Tongue (tissue), 3 donors: ENCODE measurements at places on chromosomes 1 and 21.

DNA sequence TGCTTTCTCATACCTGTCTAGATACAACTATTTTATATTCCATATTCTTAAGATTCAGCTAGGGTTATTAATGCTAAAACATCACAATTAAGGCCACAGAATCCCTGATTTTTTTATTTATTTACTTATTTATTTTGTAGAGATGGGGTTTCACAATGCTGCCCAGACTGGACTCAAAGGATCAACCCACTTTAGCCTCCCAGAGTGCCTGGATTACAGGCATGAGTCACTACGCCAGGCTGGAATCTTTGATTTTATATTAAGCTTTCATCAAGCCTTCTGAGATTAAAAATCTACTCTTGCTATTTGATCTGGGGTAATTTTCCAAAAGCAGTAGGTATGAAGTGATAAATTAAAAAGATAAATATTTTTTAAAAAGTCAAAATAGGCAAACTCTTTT, 38.9 kb downstream of the MCOLN2 start:
- DNase-seq: no peak

GRCh38 chr1:169473347-169473746, 12.4 kb downstream of the SLC19A2 start:
- DNase-seq: no peak

DNA sequence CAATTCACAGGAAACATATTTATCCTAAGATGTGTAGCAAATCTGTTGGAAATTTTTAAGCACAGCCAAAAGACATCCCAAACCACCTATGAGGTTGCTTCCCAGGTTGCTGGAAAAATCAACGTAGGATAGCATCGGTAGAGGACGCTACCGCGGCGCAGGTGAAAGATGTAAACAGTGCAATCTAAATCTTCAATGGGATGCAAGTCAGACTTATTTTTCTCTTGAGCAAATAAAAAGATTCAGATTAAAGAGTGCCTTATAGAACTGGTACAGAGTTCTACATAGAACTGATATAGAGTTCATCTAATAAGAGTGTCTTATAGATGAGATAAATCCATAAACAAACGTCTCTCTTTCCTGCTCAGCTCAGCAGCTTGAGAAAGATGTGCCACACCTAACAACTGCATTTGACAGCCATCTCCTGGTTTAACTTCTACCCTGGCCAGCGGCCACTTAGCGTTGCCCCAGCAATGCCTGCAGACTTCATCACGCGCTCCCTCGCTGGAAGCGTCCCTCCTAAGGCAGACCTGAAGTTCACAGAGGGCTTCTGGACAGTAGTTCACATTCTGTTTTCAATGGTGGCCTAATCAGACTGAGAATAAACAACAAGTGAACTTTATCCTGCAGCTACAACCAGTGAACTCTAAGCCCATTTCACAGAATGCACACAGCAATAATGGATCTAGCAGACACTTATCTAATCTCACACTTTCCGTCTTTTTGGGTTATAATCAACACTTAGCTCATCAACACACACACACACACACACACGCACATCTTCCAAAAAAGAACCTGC, 164.5 kb downstream of the TOMM20 start:
- DNase-seq: peak; percentile 64

GRCh38 chr1:150804671-150805070, 3.4 kb downstream of the CTSK start:
- DNase-seq: no peak

DNA sequence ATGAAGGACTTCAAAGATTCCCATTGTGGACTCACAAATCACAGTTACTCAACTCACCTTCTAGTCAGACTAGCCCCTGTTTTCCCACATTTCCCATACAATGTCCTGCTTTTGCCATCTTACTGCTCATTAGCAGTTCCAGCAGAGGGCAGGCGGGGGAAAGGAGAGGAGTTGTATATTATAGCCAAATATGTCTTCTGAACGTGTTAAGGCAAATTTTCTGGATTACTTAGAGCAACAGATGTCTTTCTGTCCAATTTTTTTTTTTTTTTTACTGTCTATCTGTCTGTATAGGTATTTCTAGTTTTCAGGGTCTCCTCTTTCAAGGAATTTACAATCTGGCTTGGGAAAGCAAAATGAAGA, 29.9 kb upstream of the DDAH1 start:
- DNase-seq: peak; percentile 58

DNA sequence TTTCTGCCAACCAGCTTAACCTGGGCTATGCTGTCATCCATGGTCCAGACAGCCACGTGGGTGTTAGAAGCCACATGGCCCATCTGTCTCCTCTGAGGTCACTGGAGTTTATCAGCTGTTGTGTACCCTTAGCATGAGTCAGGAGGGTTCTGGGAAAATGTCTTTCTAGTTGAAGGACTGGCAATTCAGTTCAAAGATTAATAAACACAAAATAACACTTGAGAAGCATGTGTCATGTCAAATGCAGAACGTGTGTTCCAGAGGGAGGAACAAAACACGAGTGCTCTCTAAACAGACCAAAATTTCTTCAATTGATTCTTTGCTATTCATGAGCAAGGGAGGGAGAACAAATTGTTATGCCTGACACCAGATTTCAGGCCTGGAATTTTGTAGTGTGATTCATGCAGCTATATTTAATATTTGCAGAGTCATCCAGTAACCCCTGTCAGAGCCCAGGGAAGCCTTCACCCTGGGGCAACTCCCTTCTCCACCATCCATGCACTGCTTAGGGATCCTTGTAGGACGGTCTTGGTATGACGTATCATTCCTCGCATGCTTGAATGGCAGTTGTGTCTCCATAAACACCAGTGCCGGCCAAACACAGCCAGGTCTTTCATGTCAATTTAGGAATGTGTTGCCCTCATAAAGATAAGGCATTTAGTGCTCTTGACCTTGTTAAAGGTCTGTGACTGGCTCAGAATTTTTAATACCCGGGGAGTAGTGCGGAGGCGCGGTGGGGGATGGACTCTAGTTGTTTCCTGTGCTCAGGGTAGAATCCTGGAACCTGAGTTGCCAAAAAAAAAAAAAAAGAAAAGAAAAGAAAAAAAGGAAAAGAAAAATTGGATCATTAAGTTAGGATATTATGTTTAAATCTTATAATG, 27.7 kb upstream of the DYRK1A start:
- DNase-seq: peak; percentile 55

DNA sequence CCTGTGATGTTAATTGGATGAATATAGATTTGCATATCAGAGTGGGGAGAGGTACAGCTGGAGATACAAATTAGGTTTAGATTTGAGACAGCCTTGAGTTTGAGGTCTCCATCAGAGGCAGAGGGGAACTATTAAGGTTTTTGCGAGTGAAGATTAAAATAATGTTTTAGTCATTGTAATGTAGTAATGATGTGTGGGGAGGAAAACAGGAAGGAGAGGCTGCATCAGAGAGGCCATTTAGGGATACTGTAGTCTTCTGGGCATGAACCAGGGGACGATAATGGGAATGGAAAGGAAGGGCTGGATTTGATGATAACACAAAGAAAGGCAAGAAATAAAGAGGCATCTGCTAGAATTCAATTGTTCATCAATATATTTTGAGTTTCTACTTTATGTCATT, 9.5 kb downstream of the CD84 start:
- DNase-seq: no peak

- no peak for DNase-seq
These were observed 202.8 kb downstream of the RYR2 start for GRCh38 chr1:237244778-237245177.

GRCh38 chr1:102872526-102872925, 235.8 kb downstream of the COL11A1 start:
- no peak for DNase-seq

DNA sequence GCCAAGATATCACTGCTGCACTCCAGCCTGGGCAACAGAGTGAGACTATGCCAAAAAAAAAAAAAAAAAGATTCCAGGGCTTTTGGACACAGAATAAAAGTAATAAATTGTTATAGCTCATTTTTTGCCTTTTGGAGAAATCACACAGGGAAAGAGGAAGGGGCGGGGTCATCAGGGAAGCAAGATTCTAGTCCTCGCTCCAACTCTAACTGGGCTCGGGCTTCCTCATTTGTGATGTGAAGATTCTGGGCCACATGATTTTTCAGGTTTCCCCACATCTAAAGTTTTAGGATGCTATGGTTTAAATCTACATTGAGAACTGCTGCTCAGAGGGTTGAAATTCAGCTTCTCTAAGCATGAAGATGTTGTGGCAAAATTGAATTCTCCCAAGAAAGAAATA, 179.3 kb upstream of the PLXNA2 start:
- no peak for DNase-seq

DNA sequence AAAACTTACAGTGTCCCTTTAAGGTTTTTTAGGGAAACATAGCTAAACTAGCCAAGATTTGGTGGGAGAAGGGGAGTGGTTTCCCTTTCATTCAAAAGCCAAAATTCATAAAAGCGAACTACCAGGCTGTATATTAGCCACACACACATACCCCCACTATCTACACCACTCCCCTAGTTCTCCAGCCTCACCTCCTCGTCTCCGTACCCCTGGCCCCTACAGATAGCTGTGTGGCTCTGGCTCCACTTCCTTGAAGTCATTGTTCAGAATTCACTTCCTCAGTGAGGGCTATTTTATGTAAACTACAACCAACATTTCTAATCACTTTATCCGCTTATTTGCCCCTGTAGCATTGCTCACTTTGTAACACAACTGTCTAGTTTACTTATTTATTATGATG, 5.3 kb upstream of the DPH5 start:
- DNase-seq: no peak

- DNase-seq: no peak
These were observed 2.1 kb upstream of the DNMT3L start for GRCh38 chr21:44263768-44264167.

DNA sequence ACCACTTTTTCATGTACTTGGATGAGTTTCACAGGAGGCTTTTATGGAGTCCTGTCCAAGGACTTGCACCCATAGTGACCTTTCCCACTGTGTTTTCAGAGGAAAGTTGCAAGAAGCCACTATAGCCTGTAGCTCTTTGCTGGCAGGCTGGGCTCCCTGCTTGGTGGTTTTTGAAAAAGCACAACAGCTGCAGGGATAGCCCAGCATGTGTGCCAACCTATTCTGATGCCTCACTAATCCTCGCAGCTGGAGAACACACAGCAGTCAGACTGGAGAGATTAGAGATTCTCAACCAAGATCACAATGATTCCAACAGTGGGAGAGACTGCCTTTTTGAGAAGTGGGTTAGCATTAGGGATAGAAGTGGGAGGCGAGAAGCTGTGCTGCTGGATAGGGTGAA, 24.1 kb upstream of the ARHGEF11 start:
- DNase-seq: peak; percentile 96

GRCh38 chr21:23402929-23403520, 2204.3 kb downstream of the MRPL39 start:
- DNase-seq: peak; percentile 36

DNA sequence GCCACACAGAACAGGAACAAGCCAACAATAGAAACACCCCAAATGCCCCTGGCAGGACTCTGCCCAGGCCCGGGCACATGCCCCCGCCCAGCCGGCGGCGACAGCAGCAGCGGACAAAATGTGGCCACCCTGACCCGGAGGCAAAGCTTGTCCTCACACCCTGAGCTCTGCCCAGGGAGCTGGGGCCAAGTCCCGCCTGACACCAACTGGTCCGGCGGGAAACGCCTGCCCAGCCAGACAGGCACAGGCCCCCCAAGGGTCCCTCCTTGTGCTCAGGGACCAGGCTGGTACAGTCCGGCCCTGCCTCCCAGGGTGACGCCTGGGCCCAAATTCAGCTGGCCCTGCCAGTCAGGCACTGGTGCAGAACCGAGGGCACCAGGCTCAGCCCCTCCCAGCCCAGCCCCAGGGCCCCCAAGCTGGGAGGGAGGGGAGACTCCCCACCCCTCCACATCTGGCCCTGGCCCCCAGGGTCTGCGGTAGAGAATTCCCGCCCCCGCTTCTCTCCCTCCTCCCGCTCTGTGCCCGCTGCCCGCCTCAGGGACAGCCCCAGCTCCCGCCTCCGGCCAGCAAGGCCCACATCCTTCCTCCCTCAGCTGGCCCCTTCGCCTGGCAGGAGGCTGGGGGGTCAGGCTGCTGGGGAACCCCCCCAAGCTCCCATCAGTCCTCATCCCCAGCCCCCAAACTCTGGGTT, 2.0 kb downstream of the AHDC1 start:
- DNase-seq: peak; percentile 93

- no peak for DNase-seq
These were observed 61.3 kb downstream of the OVGP1 start for GRCh38 chr1:111366256-111366655.

GRCh38 chr1:237146241-237146640, 104.3 kb downstream of the RYR2 start:
- DNase-seq: peak; percentile 79

GRCh38 chr1:224828691-224829090, 100.8 kb upstream of the DNAH14 start:
- DNase-seq: no peak

DNA sequence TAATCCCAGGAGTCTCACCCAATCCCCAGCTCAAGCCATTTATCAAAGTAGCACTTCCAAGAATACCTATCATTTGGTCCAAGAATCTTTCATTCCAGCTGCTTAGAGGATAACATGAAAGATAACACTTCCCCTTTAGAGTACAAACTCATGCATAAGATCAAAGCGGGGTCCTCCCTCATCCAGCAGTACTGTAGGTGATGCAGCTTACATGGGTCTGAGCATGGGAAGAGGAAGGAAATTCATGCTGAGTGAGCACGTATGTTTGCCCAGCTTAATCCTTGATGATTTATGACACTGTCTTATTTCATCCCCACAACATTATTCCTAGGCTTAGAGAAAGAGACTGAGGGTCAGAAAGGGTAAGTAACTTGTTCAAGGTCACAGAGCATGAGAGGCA, 167.1 kb upstream of the GJB5 start:
- no peak for DNase-seq

- DNase-seq: peak; percentile 12
These were observed 7.4 kb upstream of the MPL start for GRCh38 chr1:43329995-43330751.

DNA sequence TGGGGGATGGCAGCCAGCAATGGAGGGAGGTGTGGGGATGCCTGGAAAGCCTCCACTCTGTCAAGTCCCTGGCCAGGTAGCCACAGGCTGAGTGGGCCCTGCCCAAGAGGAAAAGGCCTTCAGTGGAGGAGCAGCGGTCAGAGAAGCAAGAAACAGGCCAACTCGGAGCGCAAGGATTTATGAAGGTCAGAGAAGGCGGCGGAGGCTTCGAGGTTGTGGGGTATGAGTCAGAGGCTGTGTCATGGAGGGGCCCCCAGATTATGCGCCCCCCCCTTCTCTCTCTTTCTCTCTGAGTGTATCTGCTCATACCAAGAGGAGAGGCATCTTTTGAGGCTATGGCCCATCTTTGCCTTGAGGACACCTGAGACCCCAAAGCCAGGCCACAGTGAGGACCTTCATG, 99.5 kb downstream of the CASZ1 start:
- no peak for DNase-seq

GRCh38 chr21:26226724-26227123, 56.2 kb upstream of the APP start:
- no peak for DNase-seq

- no peak for DNase-seq
These were observed 16.4 kb downstream of the RIMS3 start for GRCh38 chr1:40648928-40649591.
